ENCODE measurements at places on chromosomes 7 and 10. TPM values are rescaled to one million over a fixed set of nuclear protein-coding genes. Genes with fewer than 3 reads are reported as not detected.

DNA sequence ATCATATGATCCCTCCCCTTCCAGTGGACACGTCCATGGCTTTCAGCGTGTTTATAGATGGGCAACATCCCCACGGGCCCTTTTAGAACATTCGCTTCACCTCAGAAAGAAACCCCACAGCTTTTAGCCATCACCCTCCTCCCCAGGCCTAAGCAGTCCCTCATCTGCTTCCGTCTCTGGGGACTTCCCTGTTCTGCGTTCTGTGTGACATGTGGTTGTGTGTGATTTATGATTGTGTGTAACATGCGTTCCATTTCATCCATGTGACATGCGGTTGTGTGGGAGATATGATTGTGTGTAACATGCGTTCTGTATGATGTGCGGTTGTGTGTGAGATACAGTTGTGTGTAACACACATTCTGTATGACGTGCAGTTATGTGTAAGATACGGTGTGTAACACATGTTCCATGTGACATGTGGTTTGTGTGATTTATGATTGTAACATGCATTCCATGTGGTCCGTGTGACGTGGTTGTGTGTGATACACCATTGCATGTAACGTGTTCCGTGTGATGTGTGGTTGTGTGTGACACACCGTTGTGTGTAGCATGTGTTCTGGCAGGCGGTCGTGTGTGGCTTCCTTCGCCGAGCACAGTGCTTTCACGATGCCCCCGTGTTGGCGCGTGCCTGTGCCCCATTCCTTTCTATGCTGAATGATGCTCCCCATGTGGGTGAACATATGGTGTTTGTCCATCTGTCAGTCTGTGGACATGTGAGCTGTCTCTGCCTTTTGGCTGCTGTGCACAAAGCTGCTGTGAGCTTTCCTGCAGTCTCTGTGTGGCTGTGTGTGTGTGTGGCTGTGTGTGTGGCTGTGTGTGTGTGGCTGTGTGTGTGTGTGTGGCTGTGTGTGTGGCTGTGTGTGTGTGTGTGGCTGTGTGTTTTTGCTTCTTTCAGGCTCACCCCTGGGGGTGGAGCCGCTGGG lies 26.2 kb downstream of the PWWP2B start:
- DNase-seq = no peak

DNA sequence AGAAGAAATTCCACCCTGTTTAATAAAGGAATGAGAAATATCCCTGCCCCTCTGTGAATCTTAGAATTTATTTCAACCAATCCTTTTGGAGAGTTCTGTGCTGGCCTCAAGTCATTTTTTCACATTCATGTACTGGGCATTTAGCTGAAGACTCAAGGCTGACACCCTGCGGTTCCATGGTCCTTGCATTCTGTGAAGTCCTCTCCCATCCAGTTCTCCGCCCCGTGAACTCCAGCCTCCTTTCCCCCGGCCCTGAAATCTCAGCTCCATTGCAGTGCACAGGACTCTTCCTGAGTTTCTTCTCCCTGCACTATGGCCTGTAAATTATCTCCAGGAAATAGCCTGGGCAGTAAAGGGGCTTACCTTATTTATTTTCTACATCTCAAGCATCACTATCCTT lies 183.0 kb upstream of the KCND2 start:
- no peak for DNase-seq

GRCh38 chr10:98460837-98461499 lies 14.2 kb upstream of the HPS1 start:
- DNase-seq = no peak

DNA sequence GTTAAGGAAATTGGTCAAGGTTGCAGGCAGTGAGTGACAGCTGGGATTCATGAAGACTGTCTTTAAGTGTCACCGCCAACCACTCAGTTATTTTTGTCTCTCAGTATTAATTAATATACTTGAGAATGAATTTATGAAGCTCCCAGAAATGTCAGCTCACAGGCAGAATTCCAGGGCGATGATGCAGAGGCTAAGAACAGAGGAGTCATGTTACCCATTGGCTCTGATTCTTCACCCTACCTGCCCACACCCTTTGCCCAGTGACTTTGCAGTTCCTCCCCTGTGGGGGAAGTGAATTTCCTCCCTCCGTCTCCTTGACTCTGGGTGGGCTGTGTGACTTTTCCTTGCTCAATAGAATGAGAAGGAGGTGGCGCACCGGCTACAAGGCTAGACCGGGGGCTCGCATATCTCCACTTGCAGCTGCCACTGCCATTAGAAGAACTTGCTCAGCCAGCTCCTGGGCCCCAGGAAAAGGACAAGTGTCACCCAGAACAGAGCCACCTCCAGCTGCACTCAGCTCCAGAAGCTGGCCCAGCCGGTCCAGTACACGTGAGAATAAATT lies 157.1 kb upstream of the PRKCQ start:
- DNase-seq = no peak

DNA sequence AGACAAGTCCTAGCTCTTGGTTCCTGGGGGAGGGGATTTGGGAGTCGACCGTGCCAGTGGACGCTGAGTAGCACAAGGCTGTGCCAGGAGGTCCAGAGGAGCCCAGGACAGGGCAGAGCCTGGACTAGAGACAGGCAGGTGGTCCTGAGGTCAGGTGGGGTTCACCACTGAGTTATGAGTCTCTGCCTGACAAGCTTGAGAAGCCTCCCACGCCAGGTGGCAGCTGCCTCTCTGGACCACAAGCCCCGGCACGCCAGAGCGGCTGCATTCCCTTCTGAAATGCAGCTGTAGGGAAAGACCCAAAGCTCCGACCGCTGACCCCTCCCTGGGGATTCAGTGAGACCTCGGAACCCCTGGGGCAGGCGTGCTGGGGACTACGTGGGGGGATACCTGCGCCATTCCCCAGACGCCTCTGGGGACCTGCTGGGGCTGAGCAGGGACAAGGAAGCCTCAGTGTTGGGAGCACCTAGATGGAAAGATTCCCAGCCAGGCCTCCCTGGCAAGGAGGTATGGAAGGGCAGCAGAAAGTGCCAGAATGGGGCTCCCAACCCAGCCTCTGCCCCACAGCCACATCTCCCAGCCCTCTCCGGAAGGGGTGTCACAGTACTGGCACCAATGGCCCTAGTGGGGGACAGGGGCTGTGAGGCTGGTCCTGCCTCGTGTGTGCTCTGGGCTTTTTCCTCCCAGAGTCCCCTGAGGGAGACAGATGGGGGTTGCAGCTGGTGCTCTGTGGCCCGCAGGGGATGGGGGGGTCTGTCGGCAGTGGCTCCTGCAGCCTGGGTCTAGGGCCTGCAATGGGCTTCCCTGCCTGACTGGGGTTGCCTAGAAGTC lies 29.0 kb downstream of the PDGFA start:
- peak; percentile 83 for DNase-seq

DNA sequence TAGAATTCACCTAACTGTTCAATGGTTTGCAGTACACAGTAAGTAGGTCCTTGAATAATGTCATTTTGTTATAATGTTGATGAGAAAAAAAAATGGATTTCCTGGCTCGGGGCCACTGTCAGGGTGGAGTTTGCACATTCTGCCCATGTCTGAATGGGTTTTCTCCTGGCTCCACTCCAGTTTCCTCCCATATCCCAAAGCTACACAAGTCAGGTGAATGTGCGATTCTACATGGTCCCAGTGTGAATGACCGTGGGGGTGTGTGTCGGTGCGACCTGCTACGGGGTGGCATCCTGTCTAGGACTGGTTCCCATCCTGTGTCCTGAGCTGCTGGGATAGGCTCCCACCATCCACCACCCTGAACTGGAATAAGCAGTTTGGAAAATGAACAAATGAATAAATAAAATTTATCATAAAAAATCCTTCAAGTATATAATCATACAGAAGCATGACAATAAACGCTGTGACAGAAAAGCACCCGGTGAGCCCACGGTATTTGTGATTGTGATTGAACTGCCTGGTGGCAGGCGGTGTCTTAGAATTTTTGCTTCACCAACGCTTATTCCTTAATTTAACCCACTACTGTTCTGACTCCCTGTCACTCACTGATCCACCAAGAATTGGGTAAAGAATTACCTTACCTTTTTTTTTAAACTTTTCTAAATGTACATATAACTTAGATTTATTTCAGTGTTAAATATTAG lies 114.1 kb downstream of the ICA1 start:
- DNase-seq = no peak

GRCh38 chr7:131904760-131905327 lies 348.4 kb upstream of the PODXL start:
- DNase-seq = no peak

DNA sequence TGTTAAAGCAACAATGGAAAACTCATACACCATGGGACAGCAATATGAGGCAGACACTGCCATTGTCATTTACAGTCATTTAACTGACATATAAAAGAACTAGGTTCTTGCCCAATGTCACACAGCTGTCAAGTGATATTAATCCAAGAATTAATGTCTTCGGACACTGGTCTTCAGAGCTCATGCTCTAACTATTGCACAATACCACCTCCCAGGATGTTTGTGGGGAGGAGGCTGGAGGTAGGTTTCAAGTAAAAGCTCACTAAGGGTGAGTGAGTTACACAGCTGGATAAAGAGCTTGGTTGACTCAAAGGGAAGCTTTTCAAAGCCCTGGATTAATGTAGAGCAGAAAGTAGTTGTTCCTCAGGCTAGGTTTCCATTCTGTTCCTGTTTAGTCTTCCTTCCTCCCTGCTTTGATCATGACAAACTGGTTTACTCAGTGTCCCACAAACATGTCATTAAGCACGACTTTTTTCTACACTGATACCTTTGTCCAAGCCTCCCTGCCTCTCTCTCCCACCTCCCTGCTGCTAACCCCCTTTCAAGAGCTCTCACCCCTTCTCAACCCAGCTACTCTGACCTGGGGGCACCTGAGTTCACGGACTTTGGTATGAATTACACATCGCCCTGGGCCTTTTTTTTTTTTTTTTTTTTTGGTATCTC lies 987 bp upstream of the EXOC6 start:
- no peak for DNase-seq

DNA sequence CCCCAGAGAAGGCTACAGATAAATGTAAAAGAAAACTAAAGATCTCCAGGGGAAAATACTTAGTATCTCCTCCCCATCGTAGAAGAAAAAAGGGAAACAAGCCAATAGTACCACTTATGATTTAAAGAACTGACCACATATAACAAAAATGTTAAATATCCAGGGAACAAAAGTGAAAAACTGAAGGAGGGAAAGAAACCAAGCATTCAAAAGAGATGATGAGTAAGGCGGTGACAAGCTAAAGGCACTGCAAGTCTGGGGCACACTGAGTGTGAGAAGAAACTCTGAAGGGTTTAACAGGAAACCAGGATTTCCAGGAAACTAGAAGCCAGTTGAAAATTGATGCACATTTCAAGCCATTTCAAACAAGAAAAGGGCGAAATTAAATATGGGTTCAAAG lies 226.3 kb downstream of the AHR start:
- DNase-seq = no peak

- no peak for DNase-seq
Observed at GRCh38 chr7:98622926-98623325, 5.8 kb downstream of the NPTX2 start.

DNA sequence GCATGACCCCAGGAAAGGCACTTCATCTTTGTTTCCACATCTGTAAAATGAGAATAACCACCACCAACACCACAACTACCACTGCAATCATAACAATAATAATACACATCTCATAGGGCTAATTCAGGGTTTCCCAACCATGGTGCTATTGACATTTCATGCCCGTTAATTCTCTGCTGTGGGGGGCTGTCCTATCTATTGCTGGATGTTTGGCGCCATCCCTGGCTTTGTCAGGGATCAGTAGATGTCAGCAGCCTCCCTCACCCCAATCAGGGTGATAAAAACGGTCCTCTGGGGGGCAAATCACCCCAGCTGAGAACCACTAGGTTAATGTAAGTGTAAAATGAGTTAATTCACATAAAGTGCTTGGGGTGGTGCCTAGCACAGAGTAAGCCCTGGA lies 145.8 kb downstream of the EMX2 start:
- no peak for DNase-seq

DNA sequence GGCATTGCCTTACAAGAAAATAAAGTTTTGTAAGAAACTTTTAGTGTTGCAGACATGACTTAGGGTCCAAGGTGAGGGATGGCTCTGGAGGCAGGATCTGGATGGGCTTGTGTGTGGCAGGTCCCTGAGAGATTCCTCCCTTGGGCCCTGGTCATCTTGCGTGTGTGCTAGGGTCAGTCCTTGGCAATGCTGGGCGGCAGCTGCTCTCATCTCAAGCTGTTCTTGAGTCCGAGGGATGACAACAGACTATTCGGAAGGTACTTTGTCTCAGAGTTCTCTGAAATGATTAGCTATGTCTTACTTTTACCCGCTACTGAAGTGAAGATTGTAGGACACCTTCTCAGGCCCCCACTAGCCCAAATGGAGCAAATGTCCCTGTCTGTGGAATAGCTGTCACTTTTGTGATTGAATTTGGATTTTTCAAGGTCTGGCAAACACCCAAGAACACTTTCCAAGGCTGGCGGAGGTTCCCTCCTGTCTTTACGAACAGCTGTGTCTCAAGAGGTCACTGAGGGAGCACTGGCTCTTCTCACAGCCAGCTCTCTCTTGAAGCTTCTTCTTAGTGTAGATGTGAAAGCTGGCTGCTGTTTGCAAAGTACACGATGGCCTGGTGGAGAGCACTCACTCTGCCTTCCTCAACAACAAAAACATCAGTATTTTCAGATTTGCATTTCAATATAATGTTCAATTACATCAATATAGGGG lies 253.6 kb downstream of the STK31 start:
- no peak for DNase-seq

DNA sequence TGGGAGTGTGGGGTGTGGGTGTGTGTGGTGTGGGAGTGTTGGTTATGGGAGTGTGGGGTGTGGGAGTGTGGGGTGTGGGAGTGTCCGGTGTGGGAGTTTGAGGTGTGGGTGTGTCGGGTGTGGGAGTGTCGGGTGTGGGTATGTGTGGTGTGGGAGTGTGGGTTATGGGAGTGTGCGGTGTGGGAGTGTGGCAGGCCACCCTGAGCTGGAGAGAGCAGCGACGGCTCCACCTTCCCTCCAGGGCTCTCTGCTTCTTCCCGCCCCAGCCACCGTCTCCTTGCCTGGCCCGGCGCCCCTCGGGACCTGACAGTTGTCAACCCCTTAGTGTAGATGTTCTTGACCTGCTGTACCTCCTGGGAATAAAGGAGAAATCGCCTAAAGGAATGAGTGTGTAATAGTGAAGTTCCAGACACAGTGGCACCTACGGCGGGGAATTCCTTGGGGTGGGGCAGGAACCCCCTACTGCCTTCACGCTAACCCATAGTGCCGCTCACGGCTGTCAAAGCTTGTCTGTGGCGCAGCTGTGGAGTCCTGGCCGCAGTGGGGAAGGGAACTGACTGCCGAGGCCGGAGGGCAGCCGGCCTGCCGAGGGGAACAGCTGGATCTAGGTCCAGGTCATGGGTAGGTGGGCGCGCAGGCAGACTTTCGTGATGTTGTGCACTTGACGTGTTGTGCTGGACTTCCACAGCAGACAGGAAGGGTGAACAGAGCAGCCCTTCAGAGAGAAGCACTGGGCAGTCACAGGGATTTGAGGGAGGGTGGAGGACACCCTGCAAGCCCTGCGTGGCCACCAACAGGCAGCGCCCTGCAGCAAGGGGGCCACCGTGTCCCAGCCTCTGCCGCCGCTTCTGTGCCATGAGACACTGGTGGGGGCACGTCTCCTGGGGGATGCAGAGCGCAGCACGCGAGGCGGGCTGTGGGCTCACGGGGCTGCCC lies 49.0 kb upstream of the EN2 start:
- no peak for DNase-seq

- no peak for DNase-seq
Observed at GRCh38 chr10:88521791-88522190, 61.3 kb downstream of the RNLS start.

The PRSS1 gene
- total RNA-seq = not detected

The GPR146 gene
- 24.1 TPM for total RNA-seq

The ZNF853 gene
- 11.7 TPM for total RNA-seq

The FXYD4 gene
- total RNA-seq = not detected

The LEP gene
- 41.6 TPM for total RNA-seq

Data from breast epithelium (tissue), 4 donors.